ENCODE measurements at places on chromosomes 5 and 9.

DNA sequence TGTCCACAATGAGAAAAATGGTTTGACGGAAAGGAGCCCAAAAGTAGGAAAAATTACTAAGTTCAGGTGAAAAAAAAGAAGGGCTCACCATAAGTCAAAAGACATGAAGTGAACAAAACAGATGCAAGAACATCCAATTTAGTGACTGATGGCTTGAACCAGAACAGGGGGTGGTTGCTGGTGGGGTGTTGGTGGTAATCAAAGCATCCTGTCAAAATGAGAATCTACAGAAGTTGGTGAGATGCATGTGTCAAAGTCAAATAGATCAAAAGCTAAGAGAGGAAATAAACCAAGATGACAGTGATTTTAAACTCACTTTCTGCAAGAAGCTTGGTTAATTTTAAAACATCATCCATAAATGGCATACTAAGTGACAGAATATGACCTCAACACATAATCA lies 117.4 kb downstream of the MLLT3 start:
- DNase-seq, result no peak

- DNase-seq, result no peak
Observed at GRCh38 chr5:40226906-40227305, 452.8 kb upstream of the PTGER4 start.

- DNase-seq, result no peak
Observed at GRCh38 chr9:72213906-72214305, 64.7 kb downstream of the GDA start.

DNA sequence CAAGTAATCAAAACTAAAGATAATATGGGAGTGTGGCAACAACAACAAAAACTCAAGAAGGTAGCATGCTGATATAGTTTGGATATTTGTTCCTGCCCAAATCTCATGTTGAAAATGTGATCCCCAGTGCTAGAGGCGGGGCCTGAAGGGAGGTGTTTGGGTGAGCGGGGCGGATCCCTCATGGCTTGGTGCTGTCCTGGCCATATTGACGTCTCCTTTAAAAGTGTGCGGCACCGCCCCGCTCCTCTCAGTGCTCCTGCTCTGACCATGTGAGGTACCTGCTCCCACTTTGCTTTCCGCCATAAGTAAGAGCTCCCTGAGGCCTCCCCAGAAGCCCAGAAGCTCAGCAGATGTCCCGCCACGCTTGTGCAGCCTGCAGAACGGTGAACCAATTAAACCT lies 25.6 kb downstream of the MED27 start:
- no peak for DNase-seq

- no peak for DNase-seq
Observed at GRCh38 chr9:76692458-76693129, 71.6 kb upstream of the PCA3 start.

DNA sequence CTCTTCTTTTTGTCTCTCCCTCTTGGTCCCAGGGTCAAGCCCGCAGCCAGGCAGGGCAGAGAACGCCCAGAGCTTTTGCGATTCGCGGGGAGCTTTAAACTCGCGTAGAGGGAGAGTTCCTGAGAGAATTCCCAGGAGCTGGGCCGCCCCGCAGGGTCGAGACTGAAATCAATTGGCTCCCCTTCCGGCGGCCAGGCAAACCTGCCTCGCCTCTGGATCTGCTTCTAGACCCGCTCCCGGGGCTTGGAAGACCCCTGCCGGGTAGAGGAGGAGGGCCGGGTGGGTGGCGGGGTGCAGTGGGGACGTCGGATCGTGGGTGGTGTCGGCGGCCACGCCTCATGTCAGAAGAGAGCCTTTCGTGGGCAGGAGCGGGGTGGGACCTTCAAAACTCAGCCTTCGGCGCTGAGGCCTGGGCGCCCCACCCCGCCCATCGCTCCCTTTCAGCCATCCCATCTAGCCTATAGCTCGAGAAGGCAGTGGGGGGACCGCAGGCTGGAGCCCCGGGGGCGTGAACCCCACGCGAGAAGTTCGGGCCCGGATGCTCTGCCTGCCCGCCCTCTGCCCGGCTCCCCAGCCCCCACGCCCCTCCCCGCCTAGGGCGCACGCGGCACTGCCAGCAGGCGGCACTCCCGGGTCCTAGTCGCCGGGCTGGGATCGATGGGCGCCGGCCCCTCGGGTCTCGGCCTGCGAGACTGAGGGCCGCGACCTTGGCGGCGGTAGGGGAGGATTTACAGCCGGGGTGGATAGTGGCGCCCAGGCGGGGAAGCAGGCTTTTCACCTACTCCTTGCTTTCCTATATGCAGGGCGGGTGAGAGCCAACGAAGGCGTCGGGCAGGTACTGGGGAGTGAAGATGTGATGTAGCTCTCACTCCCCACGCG lies 6.1 kb downstream of the PRDM6 start:
- DNase-seq, result no peak

Data from HFF-Myc (cell line).